Stimulated activated CD4-positive, alpha-beta T cell treated with anti-CD3 and anti-CD28 coated beads, Interleukin-12 subunit alpha, Interleukin-12 subunit beta, amount 100 ng/mL, for 48 hours (primary cell): ENCODE measurements at places on chromosomes 4 and X.

DNA sequence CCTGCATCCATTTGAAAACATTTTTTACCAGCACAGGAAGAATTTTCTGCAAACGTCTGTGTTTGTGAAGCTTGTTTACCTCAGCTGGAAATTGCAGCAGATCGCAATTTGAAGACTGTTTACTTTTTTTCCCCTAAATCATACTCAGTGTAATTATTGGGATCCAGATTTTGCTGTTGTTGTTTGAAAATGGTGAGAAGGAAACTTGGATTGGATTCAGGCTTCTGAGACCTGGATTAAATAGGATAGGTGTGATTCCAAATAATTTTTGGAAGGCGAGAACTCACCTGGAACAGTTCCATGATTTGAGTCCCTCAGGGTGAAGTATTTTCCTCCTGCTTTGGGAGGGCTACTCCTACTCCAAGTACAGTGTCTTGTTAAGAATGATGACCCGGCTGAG is 279.8 kb downstream of the STIM2 start:
- no peak for DNase-seq

- DNase-seq, result no peak
Observed at GRCh38 chr4:3297066-3297859, 4.4 kb downstream of the RGS12 start.

GRCh38 chrX:100731441-100732281 is at the start of gene SYTL4:
Gene SYTL4, minus strand, starts transcription at chrX:100732121. Its CDS starts 30,084 bp downstream, at chrX:100702037.
- no peak for DNase-seq

DNA sequence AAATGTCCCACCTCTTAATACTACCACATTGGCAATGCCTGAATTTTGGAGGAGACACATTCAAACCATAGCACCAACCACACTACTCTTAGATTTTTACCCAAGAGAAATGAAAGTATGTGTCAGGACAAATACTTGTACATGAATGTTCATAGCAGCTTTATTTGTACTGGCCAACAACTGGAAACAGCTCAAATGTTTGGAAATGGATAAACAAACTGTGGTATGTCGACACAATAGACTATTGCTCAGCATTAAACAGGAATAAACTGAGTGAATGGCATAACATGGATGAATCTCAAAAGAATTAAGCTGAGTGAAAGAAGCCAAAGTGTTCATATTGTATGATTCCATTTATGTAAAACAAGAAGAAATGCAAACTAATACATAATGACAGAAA is 18.5 kb upstream of the EDA start:
- no peak for DNase-seq

GRCh38 chr4:58301376-58301999 is 1191.3 kb upstream of the IGFBP7 start:
- DNase-seq, result no peak

- DNase-seq, result no peak
Observed at GRCh38 chr4:183395395-183395794, 49.0 kb upstream of the CDKN2AIP start.

DNA sequence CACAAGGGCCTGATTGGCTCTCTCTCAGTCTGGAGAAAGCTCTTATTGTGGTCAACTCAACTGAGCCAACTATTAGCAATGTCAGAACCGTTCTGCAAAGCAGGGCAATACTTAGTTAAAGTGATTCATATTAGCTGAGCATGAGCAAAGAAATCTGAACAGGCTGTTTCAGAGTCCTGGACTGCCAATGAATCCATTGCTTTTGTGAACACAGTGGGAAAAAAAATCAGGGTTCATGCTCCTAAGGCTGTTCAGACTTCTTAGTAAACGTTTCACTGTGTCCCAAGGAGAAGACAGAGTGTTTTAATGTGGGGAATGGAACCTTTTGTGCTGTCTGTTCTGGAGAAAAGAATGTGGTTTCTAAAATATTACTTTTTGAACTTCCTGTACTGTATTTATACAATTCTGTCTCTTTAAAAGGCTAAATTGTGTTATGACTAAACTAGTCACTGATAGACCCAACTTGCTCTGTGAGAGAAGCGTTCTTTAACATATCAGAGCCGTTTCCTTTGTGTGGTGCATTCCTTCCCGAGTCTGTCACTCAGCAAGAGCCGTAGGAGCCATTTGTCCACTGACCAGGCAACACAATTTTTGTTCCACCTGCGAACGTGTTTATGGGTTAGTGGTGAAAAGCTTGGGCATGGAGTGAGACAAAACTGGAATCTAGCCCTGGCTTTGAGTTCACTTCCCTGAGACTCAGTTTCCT is 366.1 kb downstream of the FBXO8 start:
- no peak for DNase-seq

DNA sequence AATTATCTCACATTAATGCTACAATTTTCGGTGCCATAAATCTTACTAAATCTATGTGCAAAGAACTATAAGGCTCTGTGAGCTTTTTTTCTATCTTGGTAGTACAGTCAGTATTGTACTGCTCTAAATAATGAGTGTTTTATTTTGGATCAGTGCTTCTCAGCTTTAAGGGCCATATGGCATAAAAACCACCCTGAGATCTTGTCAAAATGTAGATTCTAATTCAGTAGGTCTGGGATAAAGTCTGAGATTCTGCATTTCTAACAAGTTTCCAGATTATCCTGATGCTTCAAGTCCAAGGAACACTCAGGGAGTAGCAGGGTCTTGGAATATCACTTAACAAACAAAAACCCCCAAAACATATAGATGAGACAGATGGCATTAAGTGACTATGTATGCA is 486.5 kb downstream of the GRXCR1 start:
- DNase-seq, result no peak

DNA sequence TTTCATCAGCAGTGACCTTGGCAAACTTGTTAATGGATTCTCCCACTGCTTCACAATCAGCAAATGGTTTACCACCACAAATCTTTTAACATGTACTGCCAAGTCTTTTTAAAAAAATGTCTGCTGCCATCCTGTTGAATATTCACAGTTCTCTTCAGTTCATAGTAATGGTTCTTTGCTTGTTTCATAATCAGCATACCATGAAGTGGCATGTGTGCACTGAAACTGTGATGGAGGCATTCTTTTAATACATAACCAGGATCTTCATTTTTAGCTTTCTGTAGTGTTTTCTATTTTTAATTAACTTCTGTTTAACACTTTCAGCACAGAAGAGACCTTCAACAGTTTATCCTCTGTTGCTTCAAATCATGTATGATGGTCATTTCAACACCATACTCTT is 230.1 kb upstream of the ARSJ start:
- no peak for DNase-seq

DNA sequence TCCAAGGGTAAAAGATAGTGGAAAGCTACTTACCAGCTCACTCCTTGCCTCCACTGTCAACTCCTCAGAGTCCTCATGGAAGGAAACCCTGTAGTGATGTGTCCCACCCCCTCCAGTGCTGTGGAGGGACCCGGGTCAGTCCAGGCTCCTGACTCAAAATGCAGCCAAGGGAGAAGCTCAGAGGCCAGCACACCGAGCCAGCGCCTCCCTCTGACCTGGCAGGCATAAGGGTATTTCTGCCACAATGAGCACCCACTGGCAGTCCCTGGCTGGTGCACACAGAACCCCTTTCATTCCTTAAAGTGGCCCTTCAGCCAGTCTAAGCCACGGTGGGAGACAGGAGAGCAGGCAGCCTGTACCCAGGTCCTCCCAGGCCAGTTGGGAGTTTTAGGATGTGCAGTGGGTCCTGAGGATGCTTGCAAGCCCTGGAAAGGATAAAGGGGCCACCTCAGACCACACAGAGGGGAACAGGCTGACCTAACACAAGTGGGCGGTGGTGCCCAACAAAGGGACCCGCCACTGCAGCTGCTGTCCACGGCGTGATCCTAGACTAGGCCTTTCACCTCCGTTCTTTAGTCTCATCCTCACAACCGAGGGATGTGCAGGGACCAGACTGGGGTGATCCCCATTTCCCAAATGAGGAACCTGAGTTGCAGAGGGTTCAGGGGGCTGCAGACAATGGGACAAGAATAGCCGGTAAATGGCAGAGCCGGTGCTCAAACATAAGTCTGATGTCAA is 5.7 kb downstream of the JAKMIP1 start:
- DNase-seq, result no peak

- DNase-seq, result no peak
Observed at GRCh38 chr4:68997040-68997439, 45.4 kb upstream of the UGT2A3 start.

DNA sequence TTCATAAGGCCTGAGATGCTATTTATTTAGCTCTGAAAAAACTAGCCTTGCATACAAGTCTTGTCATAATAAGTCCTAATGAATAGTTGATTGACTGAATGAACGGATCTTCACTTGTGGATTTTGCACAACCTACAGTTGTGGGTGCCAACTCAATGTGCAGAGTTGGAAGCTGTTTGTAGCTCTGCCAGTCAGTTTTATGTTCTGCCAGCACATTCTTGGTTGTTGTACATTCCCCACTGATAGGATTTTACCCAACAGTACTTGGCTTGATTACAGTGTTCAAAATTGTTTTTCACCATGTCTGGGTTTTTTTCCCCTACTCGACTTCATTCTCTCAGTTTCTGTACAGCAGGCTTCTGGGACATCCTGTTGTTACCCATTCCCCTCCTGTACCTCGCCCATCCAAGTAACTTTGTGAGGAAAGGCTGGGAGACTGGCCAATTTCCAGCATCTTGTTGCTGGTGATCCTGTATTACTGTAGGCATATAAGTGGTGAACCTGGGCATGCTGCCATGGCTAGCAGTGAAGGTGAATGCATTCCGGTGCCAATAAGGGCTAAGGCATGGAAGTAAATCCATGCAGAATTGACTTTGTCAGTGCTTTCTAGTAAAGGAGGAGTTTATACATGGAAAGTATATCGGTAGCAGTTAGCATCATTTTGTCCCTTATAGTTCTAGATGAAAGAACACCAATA is 22.8 kb downstream of the IL1RAPL1 start:
- DNase-seq, result no peak

DNA sequence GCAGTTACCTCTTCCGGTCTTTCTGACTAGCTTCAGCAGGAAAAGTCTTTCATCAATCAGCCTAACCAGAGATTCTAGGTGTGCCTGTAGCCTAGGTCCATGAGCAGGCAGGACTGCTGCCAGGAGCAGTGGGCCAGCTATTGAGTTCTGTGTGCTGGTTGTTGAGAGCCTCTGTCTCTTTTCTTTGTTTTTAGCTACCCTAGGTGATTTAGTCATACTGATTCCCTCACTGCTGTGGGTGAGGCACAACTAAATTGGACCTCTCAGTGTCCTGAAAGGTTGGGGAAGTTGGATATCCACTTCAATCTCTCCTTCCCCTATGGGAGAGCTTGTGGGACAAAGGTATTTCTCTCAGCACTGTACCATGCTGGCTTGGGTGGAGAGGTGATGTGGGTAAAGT is 354.9 kb downstream of the GPAT3 start:
- no peak for DNase-seq

DNA sequence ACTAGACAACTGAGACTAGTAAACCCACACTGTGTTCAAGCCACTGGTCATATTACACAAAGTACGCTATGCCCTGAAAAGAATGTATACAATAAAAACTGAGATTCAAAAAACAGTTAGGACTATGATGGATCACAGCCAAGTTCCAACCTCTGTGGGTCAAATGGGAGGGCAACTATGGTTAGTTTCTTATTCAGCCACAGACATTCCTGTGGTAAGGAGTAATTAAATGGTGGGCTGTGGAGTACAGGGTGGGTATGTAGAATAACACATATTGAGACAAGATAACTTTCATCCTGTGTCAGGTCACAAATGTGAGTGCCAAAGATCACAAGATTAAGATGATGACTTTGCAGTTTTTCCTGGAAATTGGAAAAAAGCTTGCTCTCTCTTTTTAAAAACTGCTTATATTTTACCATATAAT is 167.2 kb downstream of the NPNT start:
- DNase-seq, result no peak

DNA sequence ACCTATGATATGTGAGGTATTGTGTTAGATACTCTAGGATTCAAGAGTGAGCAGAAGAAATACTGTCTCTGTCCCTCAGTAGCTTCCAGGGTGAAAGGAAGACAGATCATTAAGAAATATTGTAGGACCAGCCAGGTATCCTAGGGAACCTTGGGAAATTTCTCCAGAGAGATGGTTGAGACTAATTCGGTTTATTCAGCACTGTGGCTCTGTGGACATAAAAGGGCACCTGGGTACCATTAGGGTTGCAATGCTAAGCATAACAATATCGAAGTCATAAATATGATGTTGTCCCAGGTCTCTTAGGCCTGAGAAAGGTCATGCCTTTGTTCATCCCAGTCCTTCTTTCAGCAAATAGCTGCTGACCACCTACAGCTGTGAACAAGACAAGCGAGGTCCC is 61.0 kb downstream of the FAM114A1 start:
- no peak for DNase-seq

DNA sequence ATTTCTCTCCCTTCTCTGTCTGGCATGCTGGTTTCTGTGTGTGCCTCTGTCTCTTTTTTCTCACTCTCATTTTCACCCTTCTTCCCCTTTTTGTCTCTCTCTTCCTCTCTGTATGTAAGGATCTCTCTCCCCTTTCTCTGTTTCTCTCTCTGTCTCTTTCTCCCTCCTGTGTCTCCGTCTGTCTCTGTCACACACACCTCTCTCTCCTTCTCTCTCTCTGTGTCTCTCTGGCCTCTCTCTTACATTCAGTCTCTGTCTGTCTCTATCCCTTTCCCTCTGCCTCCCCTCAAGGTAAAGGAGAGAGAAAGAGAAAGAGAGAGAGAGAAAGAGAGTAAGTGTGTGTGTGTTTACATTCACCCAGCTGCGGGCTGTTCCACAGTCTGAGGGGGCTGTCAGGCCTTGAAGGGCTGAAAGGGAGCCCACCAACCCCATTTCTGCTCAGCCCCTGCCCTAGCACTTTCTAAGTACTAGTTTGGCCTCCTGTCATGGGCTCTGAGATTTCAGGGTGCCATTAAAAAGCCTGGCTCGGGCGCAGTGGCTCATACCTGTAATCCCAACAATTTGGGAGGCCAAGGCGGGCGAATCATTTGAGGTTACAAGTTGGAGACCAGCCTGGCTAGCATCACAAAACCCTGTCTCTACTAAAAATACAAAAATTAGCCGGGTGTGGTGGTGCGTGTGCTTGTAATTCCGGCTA is 9.6 kb upstream of the TSPYL2 start:
- DNase-seq, result no peak

GRCh38 chr4:70681704-70682103 is 6.6 kb upstream of the UTP3 start:
- no peak for DNase-seq

- no peak for DNase-seq
Observed at GRCh38 chrX:64196606-64197005, 8.9 kb downstream of the AMER1 start.

GRCh38 chr4:183106839-183107238 is 7.8 kb downstream of the WWC2 start:
- DNase-seq, result no peak

GRCh38 chr4:90824266-90825150 is 697.3 kb downstream of the CCSER1 start:
- no peak for DNase-seq
